ENCODE measurements at places on chromosomes 6 and 20. TPM values are rescaled to one million over a fixed set of nuclear protein-coding genes. Genes with fewer than 3 reads are reported as not detected.
A peak's percentile ranks its signal among the peaks of the same experiment; 100 is the strongest.

The OPN5 gene
- 17.3 TPM for polyA plus RNA-seq

The COL12A1 gene
- polyA plus RNA-seq, result 27.3 TPM

- H3K4me3 ChIP-seq, result no peak overlapping the region
- H3K27ac ChIP-seq, result no peak overlapping the region
- no peaks in the 10 kb centered on the region for H3K36me3 ChIP-seq
- H3K4me1 ChIP-seq, result no peaks in the 10 kb centered on the region
- H3K27me3 ChIP-seq, result no peaks in the 10 kb centered on the region
Measured at GRCh38 chr6:138492871-138493270, 6.4 kb downstream of the NHSL1 start.

DNA sequence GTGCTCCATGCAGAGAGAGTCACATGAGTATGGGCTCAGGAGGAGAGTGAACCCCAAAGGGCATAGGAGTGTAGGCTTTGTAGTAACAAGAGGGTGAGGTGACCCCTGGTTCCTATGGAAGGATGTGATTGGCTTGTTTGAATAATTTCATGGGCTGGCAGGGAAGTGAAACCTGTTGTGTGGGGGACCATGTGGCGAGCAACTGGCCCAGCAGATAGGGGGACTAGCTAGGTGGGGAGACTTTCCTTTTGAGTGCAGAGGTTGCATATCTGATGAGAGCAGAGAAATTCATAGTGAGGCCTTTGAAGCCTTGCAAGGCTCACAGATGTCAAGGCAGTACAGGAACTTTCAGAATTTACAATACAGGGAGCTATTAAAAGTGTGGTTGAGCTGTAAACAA, 247.9 kb upstream of the SLC35B3 start:
- H3K36me3 ChIP-seq, result no peaks in the 10 kb centered on the region
- DNase-seq, result no peak

The ADA gene
- polyA plus RNA-seq, result 8.2 TPM

The RAET1L gene
- polyA plus RNA-seq, result not detected

GRCh38 chr20:32574296-32575226, 10.6 kb downstream of the NOL4L start:
- H3K27ac ChIP-seq, result peak overlapping the region; percentile 58
- H3K36me3 ChIP-seq, result no peaks in the 10 kb centered on the region

DNA sequence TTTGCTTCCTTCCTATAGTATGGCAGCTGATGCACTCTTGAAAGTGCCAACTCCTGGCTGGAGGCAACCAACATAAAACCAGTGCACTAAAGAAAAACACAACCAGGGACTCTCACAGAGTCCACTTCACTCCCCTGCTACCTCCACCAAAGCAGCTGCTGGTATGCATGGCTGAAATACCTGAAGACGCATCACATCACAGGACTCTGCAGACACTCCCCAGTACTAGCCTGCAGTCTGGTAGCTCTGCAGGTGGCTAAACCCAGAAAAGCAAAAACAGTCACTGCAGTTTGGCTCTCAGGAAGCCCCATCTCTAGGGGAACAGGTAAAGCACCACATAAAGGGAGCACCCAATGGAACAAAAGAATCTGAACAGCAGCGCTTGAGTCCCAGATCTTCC, 473.0 kb upstream of the SPTLC3 start:
- H3K36me3 ChIP-seq, result no peaks in the 10 kb centered on the region
- no peak overlapping the region for H3K4me3 ChIP-seq
- no peaks in the 10 kb centered on the region for H3K4me1 ChIP-seq
- no peak overlapping the region for H3K27ac ChIP-seq
- DNase-seq, result no peak
- no peaks in the 10 kb centered on the region for H3K27me3 ChIP-seq

DNA sequence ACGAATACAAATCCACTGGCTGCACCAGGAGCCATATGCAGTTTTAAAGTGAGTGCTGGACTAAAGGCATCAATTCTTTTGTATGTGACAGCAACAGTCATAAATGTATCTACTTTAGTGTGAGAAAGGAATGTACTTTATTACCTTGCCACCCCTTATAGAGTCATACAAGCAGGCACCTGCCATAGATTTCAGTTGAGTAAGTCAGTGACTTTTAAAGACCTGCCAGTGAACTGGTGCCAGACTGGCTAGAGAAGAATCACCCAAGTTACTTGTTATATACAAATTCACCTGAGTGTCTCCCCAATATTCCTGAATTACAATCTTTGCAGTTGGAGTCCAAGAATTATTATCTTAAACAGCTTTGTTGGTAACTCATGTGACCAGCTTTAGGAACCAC, 547.9 kb downstream of the COL12A1 start:
- H3K4me3 ChIP-seq, result no peak overlapping the region
- H3K36me3 ChIP-seq, result no peaks in the 10 kb centered on the region
- no peak overlapping the region for H3K27ac ChIP-seq
- DNase-seq, result no peak
- H3K4me1 ChIP-seq, result no peaks in the 10 kb centered on the region
- H3K27me3 ChIP-seq, result no peaks in the 10 kb centered on the region

GRCh38 chr6:165834613-165835259, 171.7 kb upstream of the PDE10A start:
- no peaks in the 10 kb centered on the region for H3K36me3 ChIP-seq
- H3K4me3 ChIP-seq, result no peak overlapping the region
- DNase-seq, result peak; percentile 93
- peaks cover 25% of the 10 kb centered on the region for H3K4me1 ChIP-seq

DNA sequence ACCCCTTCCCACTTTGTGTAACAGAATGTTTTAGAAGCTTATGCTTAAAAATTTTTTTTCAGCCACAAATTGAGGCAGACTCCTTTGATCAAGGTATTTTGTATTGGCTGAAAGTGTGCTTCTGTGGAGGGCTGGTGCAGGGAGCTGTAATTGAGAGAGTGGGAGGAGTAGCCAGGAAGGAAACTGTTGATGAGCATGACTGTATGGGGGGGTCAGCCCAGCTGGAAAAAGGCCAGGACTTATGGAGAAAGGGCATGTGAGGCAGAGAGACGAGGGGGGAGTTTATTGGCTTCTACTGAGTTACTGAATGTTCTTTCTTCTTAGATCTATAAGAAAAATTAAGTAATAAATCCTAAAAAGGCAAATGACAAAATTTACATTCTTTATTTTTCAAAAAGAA, 13.4 kb downstream of the RFPL4B start:
- H3K27me3 ChIP-seq, result no peaks in the 10 kb centered on the region
- no peak for DNase-seq
- no peaks in the 10 kb centered on the region for H3K4me1 ChIP-seq
